Left ventricle myocardium inferior (tissue), 1 donor: ENCODE measurements at places on chromosomes 6 and 20. TPM values are rescaled to one million over a fixed set of nuclear protein-coding genes. Genes with fewer than 3 reads are reported as not detected.

DNA sequence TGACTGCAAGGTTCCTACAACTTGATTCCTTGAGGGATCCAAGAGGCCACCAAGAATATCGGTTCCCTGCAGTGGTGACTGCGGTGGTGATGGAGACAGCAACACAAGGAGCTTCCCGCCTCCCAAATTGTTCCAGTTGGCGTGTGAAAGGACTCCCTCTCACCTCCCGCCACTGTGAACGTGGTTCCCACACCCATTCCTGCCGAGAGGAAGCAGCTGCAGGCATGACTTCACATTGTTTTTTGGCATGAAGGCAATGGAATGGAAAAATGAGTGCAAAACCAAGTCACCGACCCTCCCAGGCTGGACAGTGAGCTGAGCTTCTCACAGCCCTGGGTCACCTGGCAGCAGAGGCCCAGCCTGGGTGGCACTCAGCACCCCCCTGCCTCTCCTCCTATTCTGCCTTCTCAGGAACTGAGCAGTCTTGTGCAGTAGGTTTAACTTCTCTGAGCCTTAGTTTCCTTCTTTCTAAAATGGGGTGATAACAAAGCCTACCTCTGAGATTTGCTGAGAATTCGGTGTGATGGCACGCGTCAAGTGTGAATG lies 75.0 kb downstream of the CNKSR3 start:
- peaks cover 66% of the 10 kb centered on the region for H3K4me1 ChIP-seq
- no peaks in the 10 kb centered on the region for H3K36me3 ChIP-seq
- no peak for DNase-seq
- H3K4me3 ChIP-seq, result no peak overlapping the region
- H3K27me3 ChIP-seq, result no peaks in the 10 kb centered on the region
- H3K27ac ChIP-seq, result peak overlapping the region; percentile 64

Gene HAO1
- total RNA-seq, result not detected

Gene PTPRK
- 18.4 TPM for total RNA-seq

DNA sequence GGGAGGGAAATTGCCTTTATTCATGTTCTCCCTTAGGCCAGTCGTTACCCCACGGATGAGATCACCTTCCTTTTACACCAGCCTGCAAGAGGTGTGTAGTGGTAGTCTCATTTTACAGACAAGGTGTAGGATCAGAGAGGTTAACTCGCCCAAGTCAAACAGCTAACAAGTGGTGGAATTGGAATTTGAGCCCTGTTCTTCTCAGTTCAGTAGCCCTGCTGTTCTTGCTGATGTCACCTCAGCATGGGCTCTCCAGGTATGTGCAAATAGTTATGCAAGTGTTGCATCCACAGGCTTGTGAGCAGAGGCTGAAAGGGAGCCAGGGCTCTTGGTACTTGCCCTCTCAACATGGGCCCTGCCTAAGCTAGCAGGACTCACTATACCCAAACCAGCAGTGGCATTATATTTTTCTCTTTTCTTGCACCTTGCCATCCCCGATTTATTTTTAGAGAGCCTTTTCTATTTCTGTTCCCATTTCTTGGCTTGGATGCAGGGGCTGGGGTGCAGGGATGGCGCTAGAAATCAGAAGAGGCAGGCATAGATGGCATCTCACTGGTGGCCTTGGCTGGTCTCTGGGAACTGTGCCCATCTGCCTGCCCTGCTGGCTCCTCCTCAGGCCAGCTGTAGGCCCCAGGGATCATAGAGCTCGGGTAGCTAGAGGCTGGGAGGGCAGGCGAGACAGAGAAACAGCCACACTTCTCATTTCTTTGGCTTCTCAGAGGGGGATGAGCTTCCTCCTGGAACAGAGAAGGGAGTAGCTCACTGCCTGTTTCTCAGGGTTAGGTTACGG lies 18.2 kb downstream of the PPARD start:
- H3K4me1 ChIP-seq, result peaks cover 66% of the 10 kb centered on the region
- DNase-seq, result peak; percentile 48
- H3K4me3 ChIP-seq, result no peak overlapping the region
- H3K27ac ChIP-seq, result peak overlapping the region; percentile 74
- no peaks in the 10 kb centered on the region for H3K27me3 ChIP-seq

Gene FKBP1C
- total RNA-seq, result 0.63 TPM

- H3K4me3 ChIP-seq, result no peak overlapping the region
- H3K36me3 ChIP-seq, result no peaks in the 10 kb centered on the region
- no peak for DNase-seq
- H3K27me3 ChIP-seq, result no peaks in the 10 kb centered on the region
- H3K27ac ChIP-seq, result no peak overlapping the region
Observed at GRCh38 chr20:24630486-24631172, 161.2 kb downstream of the SYNDIG1 start.

DNA sequence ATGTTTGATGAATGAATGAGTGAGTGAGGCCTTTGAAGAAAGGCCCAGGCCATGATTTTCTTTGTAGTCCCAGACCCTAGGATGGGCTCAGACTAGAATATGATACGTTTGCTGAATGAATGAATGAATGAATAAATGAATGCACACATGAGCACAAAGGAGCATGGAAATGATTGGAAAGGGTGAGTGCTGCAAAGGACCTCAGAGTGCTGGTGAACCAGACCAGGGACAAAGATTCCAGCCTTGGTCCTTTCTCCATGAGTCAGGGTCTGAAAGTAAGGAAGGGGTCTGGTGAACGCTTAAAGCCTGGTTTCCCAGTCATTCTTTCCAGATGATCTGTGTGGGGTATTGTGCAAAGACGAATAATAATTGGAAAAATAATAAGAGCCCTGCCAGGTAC lies 40.0 kb upstream of the MRPS18A start:
- H3K27ac ChIP-seq, result no peak overlapping the region
- no peaks in the 10 kb centered on the region for H3K27me3 ChIP-seq
- DNase-seq, result no peak
- no peak overlapping the region for H3K4me3 ChIP-seq

Gene SMOC2
- total RNA-seq, result 14.4 TPM
